ENCODE measurements at places on chromosomes 7 and 10.

DNA sequence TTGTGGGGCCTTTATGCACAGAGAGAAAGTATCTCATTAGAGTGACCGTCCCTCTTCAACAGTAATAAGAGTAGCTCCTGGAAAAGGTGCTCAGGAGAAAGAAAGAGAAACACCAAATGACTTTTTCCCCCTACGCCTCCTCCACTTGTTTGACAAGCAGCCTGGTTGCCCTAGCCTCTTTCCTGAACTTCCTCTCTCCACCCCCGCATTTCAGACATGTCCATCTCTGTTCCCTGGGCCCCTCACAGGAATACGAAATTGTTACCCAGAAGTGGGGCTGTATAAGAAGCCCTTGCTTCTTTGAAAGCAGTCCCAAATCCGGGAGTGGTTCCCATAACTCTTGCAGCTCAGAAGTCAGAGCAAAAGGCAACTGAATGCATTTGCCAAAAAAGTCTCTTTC, 119.6 kb upstream of the ADO start:
- DNase-seq: no peak

DNA sequence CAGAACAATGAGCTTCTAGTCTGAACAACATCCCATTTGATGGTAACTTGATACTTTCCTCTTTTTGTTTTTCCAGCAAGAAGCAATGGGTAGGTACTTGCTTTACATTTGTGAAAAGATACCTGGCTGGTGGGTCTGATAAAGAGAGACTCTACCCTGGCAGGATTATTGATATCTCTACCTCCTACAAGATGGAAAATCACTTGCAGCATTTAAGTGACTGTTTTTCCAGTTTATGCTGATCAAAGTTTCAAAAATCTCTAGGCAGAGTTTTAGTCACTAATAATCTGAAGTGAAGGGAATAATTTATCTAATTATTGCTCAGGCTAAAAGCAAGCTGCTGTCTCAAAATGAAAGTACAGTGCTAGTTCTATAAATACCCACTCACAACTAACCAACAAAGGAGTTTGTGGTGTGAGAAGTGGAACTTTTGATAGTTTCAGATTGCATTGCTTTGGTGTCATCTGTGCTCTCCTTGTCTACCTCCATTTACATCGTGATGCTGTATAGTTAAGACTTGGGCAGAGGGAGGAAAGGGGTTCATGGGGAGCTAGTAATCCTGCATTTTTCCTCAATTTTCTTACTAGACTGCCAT, 86.0 kb upstream of the ANKRD1 start:
- DNase-seq: no peak

DNA sequence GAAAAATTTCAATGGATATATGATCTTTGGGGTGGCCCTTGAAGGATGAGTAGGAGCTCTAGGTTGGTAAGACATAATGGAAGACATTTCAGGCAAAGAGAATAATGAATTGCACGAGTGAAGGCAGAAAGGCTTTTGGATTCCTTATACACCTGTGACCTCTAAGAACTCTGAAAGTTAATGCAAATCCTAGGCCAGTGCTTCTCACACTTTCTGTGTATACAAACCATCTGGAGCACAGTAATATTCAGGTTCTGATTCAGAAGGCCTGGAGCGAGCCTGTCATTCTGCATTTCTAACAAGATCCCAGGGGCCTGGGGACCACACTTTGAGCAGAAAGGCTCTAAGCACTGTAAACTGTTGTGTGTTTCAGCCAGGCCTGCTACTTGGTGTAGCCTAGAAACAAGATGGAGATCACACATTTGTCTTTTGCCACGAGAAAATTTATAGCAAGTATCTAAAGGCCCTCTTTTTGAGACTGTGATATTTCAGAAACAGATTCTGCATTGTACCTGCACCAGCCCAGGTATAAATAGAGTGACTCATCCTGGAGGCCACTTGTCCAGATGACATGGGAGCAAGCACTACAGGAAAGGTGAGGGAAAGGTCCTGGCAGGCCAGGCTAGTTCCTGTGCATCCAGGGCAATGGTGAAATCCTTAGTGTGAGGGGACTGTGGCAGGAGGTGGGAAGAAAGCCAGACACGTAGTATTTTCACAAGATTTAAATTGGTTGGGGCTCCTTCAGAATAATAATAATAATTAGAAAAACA, 24.4 kb downstream of the MRPS33 start:
- no peak for DNase-seq

- no peak for DNase-seq
Observed at GRCh38 chr10:17842641-17843040, 33.5 kb downstream of the MRC1 start.

GRCh38 chr10:86333826-86334487, 32.6 kb downstream of the GRID1 start:
- DNase-seq: no peak

Measured in stimulated activated CD8-positive, alpha-beta memory T cell treated with anti-CD3 and anti-CD28 coated beads, Interleukin-7, amount 100 ng/mL, for 24 hours (primary cell).